ENCODE measurements at places on chromosomes 7 and 10.

- no peak for DNase-seq
Observed at GRCh38 chr10:84114088-84114667, 25.1 kb upstream of the GHITM start.

DNA sequence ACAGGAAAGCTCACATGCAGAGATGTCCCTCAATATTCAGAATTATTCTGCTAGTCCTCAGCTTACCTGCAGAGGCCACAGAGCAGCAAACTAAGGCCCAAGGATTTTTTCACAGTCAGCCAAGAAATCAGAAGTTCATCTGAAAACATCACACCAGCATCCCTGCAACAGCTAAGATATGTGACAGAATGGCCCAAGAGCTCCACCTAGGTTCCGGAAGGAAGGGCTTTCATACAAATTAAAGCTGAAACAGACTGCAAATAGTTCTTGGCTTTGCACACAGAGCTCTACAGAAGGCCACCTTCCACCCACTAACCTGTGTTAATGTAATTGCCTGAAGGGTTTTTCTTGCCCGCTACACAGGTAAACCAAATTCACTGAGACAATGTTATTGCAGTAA, 438.8 kb upstream of the C7orf33 start:
- DNase-seq: no peak

DNA sequence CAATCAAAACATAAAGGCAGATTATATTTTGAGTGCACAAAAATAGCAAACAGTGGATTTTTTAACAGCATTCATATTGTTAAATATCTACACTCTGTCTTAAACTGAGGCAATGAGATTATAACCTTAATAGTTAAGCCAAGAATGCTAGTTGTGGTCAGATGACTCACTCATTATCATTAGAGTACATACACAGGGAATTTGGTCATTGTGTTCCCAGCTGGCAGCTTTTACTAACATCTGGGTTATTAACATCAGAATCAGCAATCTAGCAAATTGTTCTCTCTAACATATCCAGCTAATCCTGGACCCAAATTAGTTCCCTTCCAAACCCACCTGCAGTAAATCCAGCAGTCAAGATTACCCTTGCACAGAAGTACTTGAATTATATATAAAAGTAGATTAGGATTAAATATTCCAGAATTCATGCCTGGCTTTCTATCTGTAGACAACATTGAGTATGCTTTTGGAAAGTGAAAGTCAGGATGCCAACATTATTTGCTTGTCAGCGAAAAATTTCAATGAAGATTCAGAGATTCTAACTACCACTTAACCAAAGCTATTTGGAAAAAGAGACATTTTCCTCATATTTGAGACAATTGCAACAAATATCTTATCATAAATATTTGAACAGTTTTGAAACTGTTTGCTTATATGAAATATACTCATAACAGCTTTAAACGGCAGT, 1035.6 kb upstream of the PHF14 start:
- DNase-seq: no peak

GRCh38 chr7:122626785-122627184, 72.1 kb downstream of the RNF133 start:
- DNase-seq: no peak

- no peak for DNase-seq
Observed at GRCh38 chr7:149637911-149638565, 135.3 kb downstream of the ZNF467 start.

GRCh38 chr7:91852263-91852741, 28.2 kb downstream of the MTERF1 start:
- no peak for DNase-seq

DNA sequence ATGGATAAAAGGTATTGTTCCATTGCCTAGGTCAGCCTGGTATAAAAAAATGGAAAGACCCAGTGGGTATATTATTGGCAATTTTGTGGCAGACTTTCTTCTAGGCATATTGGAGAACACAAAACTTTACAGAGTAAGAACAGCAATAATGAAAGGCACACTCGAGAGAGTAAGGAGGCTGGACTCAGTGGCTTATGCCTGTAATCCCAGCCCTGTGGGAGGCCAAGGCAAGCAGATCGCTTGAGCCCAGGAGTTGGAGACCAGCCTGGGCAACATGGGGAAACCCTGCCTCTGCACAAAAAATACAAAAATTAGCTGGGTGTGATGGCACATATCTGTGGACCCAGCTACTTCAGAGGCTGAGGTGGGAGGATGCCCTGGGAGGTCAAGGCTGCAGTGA, 158.2 kb downstream of the FAM107B start:
- no peak for DNase-seq

DNA sequence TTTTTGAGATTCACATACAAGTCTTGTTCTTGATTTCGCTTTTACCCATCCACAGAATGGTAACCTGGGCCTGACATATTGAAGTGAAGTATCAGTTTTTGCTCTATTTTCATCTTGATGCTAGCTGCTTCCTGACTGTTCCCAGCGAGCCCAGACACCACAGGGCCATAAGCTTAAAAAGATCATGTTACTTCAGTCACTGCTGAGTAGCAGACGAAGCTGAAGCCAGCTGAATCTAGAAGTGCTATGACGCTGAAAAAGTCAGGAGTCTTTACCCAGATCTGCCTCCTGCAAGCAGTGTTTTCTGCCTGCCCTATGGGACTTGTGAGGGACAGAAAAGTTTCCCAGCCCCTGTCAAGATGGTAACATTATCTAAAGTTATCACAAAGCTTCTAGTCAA, 2.7 kb upstream of the PRXL2A start:
- DNase-seq: no peak

DNA sequence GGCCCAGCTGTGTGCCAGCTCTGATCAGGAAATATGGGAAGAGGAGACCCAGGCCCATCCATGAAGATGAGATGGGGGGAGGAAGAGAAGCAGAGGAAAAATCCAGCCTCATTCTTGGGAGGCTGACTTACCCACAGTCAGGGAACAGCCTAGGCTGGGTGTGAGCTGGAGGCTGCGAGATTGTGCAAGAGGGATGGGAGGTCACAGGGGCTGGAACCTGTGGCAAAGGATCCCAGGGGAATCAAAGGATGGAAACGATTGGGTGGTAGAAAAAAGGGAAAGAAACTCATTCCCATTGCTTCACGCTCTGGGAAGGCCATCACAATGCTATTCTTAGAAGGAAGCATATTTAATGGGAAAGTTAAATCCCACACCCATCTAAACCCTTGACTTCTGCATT, 26.7 kb upstream of the CRHR2 start:
- no peak for DNase-seq

DNA sequence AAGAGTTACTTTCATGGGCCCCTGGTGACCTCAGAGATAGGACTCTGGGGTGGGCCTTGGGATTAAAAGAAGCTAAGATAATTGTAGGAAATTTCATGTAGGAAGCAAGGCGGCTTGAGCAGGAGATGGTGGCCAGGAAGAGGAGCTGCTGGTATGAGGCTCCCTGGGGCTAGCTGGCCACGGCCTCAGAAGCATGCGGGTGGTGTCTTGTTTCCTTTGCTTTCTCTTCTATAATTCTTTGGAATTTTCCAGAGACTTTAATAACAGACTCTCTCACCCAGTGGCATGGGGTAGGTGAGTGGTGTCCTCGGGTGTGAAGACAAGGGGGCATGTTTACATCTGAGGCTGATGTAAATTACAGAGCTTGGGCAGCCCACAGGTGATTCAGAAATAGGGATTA, 41.9 kb upstream of the KDM7A start:
- no peak for DNase-seq

- no peak for DNase-seq
Observed at GRCh38 chr10:124827474-124827873, 25.9 kb downstream of the ABRAXAS2 start.

GRCh38 chr10:84783386-84783785, 455.0 kb downstream of the CCSER2 start:
- DNase-seq: no peak

- DNase-seq: no peak
Observed at GRCh38 chr7:102119213-102119651, 167.4 kb upstream of the SH2B2 start.

- DNase-seq: no peak
Observed at GRCh38 chr7:139479620-139480019, 3.9 kb downstream of the KLRG2 start.

DNA sequence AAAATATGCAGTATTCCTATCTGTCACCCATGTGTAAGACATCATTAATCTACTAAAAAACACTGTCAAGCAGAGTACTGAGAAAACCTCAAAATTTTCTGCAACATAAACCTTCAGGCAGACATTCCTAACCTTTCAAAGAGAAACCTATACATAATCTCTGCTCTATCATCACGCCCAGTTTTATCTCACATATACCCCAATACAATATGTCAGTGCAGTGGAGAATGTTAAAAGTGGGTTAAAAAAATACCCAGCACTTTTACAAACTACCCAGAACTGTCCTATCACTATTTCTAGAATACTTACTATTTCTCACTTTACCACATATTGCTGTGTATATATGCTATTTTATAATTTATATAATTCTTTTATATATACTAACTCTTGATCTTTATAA, 922.0 kb upstream of the SORCS1 start:
- DNase-seq: no peak

DNA sequence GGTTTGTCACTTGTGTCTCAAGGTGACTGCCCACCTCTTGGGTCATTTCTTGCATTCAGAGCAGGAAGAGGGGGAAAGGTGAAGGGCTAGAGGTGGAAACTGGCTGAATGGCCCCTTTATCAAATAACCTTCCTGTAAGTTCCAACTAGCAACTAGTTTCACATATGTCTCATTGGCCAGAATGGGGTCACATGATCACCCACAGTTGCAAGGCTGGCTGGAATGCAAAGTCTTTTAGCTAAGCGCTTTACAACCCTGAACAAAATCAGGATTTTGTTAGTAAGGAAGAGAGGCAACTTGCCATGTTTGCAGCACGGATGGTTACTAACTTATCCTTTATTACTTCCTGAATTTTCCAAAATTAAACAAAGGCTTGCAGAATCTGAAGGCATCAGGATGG, 156.3 kb downstream of the EMX2 start:
- DNase-seq: no peak

- DNase-seq: no peak
Observed at GRCh38 chr10:12529976-12530375, 180.6 kb downstream of the CAMK1D start.

- peak; percentile 20 for DNase-seq
Observed at GRCh38 chr7:22726907-22727713, at the start of gene IL6. Gene IL6, plus strand, starts transcription at chr7:22727200. Its CDS starts 63 bp downstream, at chr7:22727263.

- no peak for DNase-seq
Observed at GRCh38 chr10:42951486-42952251, 125.2 kb upstream of the RET start.

DNA sequence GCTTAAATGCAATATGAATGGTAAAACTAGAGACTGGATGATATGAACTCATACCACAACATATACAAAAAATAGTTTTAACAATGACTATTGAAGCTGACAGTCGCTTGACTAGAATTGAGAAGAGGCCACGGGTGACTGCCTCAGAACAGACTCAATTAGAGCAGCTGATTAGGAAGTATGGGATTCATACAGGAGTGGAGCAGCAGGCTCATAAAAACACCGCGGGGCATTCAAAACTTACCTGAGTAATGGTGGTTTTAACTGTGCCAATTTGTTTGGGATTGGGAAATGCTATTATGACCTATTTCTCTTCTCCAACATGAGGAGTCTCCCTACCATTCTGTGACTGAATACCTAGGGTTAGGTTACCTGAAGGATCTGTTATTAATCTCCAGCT, 2.1 kb downstream of the CADPS2 start:
- no peak for DNase-seq

DNA sequence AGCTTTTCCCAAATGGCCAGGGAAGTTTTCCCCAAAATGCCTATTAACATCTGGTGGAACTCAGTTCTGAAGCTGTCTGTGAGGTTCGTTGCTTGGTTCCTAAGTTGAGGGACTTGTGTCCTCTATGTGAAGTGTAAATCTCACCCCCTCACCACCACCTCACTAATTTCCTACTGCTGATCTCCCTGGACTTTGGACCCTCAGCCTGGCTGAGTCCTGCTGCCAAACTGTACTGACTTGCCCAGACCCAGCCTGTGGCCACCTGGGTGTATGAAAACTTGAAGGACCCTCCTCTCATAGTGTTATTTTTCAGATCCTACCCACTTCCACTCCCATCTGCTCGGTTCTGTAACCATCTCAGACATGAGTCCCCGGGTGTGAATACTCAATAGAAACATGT, 94.9 kb downstream of the MET start:
- DNase-seq: no peak

DNA sequence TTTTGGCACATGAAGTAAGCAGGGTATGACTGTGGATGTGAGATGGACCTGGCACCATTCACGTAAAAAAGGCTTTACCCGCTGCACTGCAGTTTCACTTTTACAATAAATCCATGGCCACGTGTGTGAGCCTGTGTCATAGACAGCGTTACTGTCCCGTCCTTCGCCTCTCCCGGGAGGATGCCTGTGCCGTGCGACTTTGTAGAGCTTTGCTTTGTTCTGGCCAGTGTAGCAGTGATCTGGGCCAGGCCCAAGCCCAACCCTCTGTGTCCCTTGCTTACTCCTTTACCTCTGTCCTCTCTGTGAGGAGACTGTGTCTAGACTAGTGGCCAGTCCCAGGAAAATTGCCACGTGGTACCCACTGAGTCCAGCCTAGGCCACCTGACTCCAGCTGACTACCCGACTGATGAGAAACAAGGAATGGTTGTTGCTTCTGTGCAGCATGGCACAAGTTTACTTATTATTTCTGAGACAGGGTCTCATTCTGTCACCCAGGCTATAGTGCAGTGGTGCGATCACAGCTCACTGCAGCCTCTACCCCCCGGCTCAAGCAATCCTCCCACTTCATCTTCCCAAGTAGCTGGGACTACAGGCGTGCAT, 48.1 kb downstream of the JAKMIP3 start:
- DNase-seq: no peak

DNA sequence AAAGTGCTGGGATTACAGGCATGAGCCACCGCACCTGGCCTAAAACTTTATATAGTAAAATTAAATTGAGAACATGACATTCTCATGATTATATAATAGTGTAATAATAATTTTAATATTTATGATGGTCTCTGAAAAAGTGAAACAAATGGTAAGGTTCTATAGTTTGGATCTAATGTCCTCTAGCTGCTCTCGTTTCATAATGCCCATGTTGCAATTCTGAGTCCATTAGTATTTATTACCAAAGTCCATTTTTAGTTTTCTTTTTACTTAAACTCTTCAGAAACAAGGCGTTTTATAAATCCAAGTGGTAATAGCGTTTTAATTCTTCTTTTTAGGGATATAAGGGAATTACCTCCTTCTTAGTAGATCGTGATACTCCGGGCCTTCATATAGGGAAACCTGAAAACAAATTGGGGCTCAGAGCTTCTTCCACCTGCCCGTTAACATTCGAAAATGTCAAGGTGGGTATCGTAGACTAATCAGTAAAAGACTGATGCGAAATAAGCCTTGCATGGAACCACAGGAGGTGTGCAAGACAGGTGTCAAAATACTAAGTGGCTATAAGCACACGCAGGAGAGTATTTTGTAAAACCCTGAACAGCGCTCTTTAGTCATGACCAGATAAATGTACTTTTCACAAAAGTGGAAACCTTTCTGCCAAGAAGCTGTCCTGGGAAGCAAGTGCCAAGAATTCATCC, 34.1 kb downstream of the ACADSB start:
- DNase-seq: no peak

DNA sequence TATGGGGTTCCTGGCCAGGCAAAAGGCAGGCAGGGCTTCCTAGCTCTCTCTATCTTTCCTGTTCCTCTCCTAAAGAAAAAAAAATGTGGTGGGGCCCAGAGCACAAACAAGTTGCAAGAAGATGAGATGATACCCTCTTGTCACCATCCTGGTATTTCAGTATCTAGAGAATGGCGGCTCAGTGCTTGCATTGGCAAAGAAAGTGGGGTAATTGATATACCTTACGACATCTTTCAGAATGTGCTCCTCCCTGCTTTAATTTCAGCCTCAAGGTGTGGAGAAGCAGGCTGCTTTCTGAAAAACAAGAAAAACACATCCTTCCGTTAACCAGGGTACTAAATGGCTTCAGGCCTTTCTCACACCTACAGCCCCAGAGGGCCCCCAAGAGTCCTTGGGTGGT, 34.5 kb upstream of the CUX1 start:
- no peak for DNase-seq
